Breast epithelium (tissue), 4 donors: ENCODE measurements at places on chromosomes 12 and 14. TPM values are rescaled to one million over a fixed set of nuclear protein-coding genes. Genes with fewer than 3 reads are reported as not detected.

The TPPP2 gene
- not detected for total RNA-seq

The WNT1 gene
- total RNA-seq: not detected

The ADAMTS20 gene
- total RNA-seq: not detected

DNA sequence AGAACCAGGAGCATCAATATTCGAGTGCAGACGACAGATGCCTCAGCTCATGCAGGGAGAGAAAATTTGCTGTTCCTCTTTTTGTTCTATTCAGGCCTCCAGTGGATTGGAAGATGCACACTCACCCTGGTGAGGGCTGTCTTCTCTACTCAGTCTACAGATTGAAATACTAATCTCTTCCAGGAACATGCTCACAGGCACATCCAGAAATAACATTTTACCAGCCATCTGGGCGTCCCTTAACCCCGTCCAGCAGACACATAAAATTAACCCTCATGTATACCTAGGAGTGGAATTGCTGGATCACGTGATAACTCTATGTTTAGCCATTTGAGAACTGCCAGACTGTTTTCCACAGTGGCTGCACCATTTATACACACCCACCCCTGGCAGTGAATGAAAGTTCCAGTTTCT lies 4.5 kb upstream of the OAS2 start:
- DNase-seq: no peak

The MYBPC1 gene
- total RNA-seq: 395 TPM

- DNase-seq: no peak
Observed at GRCh38 chr12:2492236-2492635, 302.5 kb upstream of the FKBP4 start.

- no peak for DNase-seq
Observed at GRCh38 chr14:105578070-105578469, 51.7 kb downstream of the TMEM121 start.

DNA sequence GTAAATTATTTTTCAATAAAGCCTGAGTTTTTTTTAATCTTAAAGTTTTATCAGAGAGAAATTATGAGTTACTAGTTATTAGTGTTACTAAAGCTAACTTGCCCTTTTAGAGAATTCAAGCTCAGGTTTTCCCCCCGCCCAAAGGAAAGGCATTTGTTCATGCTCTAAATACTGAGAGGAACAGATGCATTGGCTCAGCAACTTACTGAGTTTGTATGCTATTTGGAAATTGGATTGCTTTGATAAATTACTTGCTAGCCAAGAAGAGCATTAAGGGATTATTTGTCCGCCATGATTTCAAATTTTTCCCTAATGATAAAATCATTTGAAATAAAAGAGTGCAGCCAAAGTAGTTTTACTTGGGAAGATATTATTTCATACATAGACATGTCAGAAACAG lies 149.4 kb downstream of the METTL25 start:
- no peak for DNase-seq

The NFKBIA gene
- 546 TPM for total RNA-seq

DNA sequence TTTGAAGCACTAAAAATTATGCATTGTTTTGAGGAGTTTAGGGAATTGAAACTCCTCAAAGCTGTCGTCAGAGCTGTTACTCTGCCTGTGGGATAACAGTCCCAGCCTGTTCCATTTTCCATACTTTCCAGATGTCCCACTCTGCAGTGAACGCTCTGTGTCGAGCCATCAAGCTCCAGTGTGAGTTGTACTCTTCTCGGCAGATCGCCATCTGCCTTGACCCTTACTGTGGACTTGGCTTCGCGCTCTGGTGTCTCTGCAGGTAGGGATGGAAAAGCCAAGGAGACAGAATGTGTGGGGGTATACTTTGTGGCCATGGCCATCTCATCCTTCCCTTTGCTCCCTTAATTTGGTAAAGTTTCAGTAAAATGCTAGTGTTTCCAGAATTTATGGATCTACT lies 35.5 kb upstream of the ATF1 start:
- DNase-seq: no peak

GRCh38 chr12:63823040-63823439 lies 21.5 kb upstream of the SRGAP1 start:
- DNase-seq: no peak

GRCh38 chr12:10238526-10238925 lies 25.8 kb downstream of the GABARAPL1 start:
- no peak for DNase-seq

The DHRS2 gene
- total RNA-seq: not detected

The RNFT2 gene
- 1.6 TPM for total RNA-seq

The NID2 gene
- 14.2 TPM for total RNA-seq

GRCh38 chr12:53268630-53269562 lies 797 bp downstream of the ESPL1 start:
- DNase-seq: no peak

The PA2G4 gene
- 134 TPM for total RNA-seq

DNA sequence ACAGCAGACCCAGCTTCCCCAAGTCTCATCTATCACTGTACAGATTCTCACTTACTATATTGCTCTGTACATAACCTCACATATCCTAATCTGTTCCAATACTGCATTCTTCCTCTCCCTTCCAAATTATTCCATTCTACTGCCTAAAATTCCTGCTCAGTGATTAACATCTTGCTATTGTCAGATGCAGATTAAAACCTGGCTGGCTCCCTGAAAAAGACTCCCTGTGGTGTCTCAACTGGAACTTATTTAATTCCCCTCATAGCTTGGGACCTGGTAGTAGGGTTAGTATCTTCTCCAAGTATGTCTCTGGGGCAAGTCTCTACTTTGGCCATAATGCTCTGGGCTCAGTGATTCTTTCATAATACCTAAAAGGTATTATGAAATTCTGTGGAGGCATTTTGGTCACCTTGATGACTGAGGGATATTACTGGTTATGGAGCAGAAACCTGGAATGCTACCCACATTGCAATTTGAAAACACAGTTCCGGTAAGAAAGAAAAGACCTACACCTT lies 55.8 kb downstream of the PAWR start:
- DNase-seq: no peak

GRCh38 chr14:69105326-69105725 lies 47.6 kb downstream of the DCAF5 start:
- DNase-seq: no peak

- DNase-seq: no peak
Observed at GRCh38 chr12:104222976-104223375, 7.4 kb downstream of the TXNRD1 start.

- no peak for DNase-seq
Observed at GRCh38 chr12:122856999-122857671, 21.9 kb downstream of the HIP1R start.

GRCh38 chr14:71855399-71856036 lies 76.7 kb upstream of the RGS6 start:
- no peak for DNase-seq

- DNase-seq: no peak
Observed at GRCh38 chr14:58245562-58245961, 919 bp downstream of the PSMA3 start.

The GLT1D1 gene
- total RNA-seq: 0.73 TPM

DNA sequence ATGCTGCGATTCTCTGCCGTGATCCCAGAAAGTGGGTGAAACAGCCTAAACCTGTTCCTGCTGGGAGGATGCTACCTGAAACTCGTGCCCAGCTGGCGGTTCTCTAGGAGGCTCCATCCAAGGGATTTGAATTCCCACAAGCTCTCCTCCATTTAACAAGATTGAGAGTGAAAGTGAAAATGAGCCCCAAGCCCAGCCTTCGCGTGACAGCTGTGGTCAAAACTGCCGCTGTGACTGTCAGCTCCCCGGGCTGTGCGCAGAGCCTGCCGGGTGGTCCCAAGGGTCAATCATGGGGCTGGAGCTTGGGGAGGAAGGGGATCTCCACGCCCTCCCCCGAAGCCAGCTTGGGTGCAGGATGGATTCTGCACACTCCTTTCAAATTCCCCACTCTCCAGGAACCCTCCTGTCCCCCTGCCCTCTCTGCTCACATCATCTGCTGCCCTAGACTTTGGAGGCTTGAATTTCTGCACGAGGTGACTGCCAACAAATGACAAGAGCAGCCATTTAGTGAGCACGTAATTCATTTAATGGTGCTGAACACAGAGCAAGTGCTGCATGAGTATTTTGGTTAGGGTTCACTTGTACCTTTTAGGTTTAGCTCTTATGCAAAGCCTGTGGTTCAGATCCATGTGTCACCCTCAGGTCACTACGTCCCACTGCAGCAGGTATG lies 5.3 kb downstream of the ASB2 start:
- DNase-seq: no peak

The LHX5 gene
- not detected for total RNA-seq

GRCh38 chr14:101497684-101498525 lies 63.4 kb upstream of the DIO3 start:
- DNase-seq: no peak

- DNase-seq: no peak
Observed at GRCh38 chr12:130806574-130806973, 32.5 kb downstream of the STX2 start.

- DNase-seq: no peak
Observed at GRCh38 chr14:37594238-37594970, 645 bp downstream of the FOXA1 start.

GRCh38 chr12:18683327-18684013 lies 54.3 kb downstream of the PLCZ1 start:
- no peak for DNase-seq

- DNase-seq: no peak
Observed at GRCh38 chr14:63398952-63399351, 80.2 kb upstream of the GPHB5 start.

DNA sequence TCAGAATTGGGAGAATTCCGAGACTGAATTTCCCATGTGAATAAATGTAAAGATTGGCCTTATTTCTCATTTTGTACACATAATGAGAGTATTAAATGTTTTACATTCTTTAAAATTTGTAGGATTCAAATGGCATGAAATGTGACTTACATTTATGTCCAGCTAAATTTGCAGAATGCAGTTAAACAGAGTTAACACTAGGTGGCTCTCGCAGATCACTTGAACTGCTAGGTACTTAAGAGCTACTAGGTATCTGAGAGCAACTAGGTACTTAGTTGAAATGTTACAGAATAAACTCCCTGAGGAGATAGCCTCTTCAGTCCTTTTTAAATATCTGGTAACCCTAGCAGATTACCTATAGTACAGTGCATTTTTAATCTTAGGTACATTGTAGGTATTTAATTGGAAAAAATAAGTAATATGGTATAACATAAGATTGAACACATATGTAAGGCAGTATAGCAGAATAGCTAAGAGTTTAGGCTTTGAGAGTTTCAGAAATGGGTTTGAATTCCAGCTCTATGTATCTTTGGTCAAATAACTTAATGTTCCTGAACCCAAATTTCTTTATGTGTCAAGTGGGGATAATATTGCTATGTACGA lies 73.8 kb downstream of the KIAA0586 start:
- DNase-seq: no peak

DNA sequence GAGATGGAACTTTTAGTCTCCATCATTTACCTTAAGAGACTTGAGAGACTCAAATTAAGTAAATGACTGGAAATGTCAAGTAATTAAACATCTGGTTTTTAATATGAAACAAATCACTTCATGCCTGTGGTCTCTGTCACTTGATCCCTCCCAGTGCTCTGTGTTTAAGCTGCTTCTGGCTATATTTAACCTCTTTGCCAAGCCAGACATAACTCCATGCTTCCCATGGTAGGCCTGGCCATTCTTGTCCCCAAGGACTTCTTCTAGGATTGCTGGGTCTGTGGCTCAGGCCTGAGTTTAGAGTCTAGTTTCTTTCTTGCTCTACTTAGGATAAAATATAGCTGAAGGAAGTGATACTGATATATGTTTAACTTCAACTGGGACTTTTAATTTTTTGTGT lies 1013.6 kb downstream of the FLRT2 start:
- DNase-seq: no peak

The CCDC184 gene
- total RNA-seq: 0.48 TPM

DNA sequence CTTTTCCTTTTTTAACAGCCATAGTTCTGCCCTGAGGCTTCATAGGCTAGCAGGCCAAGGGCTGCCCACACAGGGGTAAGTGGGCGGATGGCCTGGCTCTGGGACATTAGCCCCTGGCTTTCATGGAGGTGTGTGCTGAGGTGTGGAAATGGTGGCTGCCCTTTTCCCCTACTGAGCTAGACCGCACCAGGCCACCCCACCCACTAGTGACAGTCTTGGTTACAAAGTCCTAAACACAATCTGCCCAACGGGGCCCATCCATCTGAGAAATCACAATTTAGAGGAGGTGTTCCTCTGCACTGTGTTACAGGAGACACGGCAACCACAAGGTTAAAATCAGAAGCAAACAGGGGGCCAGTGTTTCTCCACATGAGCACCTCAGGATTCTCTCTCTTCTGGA lies 35.6 kb downstream of the APPL2 start:
- no peak for DNase-seq
